ENCODE measurements at places on chromosomes 7 and 10.

DNA sequence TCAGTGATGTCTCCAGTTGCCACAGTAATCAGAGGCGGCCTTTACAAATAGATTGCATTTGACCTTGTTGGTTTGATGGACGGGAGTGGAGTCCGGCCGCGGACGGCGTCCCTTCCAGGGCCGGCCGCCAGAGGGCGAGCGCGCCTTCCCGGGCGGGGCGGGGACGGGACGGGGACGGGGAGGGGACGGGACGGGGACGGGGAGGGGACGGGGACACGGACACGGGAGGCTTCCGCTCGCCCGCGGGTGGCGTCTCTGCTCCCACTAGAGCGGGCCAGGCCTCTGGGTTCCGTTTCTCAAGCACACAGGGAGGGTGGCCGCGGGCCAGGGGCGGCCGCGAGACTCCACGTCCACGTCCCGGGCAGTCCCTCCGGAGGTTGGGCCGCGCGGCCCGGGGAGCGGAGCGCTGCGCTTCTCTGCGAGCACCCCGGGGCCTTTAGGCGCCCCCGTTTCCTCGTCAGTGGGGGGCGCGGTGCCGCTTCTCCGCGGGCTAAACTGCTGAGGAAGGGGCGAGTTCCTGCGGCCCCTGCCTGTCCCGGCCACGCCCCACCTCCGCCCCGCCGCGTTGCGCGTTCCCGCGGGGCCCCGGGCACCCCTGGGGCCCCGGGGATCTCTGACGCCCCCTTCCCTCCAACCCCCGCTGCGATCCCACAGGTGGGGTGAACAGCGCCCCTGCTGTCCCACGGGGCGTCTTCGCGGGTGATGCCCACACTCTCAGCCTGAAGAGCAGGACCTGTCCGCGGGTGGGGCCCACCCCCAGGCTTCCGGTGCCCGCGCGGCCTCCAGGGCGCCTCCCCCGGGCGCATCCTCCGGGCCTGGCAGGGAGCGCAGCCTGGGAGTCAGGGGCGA, 84.2 kb upstream of the MKI67 start:
- peak; percentile 41 for DNase-seq

DNA sequence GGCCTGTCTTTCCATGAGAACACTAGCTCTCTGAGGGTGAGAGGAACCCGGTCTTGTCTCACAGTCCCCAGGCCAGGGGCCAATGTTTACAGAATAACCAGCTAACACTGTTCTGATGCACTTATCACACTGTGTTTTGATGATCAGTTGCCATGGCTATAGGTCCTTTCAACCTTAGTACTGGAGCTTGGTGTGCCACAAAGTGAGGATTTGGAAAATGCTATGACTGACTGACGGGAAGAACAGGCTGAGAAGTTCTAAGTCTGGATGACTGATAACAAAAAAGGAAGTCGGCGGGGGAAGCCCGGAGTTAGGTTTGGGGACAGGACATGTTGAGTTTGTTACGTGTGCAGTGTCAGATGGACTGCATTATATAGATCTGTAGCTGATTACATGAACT, 141.8 kb downstream of the CTTNBP2 start:
- DNase-seq = no peak

DNA sequence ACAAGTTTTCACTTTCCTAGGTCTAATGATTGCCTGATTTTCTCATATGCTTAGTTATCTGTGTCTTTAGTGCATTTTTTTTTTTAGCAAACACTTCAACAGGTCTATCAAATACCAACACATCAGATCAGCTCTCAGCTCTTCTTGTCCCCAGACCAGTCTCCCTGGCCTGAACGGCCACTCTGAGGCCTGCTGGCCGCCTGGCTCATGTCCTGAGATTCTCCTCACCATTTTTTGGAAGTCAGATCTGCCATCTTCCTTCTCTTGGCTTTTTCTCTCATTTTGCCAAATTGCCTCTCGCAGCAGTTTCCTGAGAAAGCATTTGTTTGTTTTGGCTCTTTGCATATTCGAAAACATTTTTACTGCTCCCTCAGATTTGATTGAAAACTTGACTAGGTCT, 29.3 kb downstream of the PPP2R2D start:
- DNase-seq = no peak

GRCh38 chr7:156473476-156474240, 166.9 kb upstream of the RNF32 start:
- peak; percentile 29 for DNase-seq

All from prostate gland (tissue), 2 donors.